Islet precursor cell (in vitro differentiated cells): ENCODE measurements at places on chromosomes 7 and 10.

- no peak for DNase-seq
Observed at GRCh38 chr7:29204491-29205272, 10.1 kb downstream of the CHN2 start.

DNA sequence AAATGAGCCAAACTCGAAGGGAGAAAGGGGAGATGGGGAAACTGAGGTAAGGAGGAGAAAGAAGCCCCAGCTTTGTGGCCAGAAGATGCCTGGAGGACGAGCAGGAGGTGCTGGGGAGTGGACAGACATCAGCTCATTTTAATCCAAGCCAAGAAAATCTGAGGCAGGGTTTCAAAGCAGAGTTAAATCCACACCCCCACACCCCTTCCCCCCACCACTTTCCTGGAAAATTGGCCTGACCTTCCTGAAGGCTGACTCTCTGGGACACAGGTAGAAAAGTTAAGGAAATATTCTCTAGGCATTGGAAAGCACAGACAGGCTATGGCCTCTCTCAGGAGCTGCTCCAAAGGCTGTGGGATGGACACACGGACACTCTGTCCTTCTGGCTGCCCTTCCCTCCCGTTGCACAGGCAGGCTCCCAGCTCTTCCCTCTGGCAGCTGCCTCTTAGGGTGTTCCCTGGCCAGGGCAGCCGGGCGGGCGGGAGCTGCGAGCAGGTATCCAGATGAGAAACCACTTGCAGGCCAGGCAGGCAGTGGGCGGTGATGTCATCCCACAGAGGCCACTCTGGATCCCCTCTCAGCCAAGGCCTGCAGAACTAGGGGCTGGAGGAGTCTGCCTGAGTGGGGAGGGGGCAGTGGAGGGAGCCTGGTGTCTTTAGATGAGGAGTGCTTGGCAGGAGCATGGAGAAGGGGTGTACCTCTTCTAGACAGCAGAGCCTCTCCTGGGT, 171.8 kb downstream of the NEURL1 start:
- peak; percentile 77 for DNase-seq

DNA sequence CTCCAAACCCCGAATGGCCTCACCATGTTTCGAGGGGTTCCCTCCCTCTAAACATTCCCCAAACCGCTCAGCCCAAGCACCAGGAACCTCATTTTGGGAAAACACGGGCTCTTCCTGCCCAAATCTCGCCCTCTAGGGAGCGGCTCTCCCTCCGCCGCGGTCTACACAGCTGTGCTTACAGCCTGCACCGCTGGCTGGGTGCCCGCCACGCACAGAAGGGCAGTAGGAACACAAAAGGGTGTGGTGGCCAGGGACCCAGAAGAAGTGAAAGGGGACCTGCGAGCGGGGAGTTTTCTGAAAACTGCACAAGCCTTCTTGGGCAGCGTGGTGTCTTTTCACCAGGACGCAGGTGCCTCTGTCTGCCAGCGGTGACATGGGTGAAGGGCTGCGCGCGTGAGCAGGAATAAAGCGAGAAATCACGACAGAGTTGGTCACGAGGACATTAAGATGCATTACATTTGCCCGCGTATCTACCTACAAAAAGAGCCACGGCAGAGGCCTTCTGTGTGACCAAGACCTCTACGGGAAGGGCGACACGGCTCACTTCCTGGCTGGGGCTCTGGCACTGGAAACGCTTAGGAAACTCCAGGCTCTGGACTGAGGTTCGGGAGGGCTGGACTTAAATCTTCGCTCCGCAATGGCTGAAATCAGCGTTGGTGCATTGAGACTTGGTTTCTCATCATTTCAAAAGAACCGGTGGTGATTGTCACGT, 171.7 kb downstream of the LSM5 start:
- no peak for DNase-seq

- peak; percentile 33 for DNase-seq
Observed at GRCh38 chr7:128400566-128400965, 9.2 kb downstream of the IMPDH1 start.

DNA sequence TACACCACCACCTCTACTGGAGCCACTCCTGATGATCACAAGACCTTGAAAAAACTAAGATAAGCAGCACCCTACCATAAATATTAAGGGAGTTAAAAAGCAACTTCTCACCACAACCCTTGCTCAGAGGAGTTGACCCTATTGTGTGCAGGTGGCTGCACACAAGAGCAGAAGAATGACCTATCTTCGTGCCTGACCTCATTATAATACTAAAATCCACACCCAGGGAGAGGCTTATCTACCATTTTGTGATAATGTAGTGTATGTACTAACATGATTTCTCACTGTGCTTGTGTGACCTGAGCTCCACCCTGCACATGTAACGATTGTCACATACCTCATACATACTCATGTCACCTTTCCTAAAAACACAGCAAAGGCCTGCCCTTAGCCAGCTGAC, 205.0 kb upstream of the MBL2 start:
- DNase-seq = no peak
